Activated CD8-positive, alpha-beta memory T cell treated with anti-CD3 and anti-CD28 coated beads, Interleukin-2, amount 10 ng/mL, durations not matched to agents 7 days and 5 days (primary cell): ENCODE measurements at places on chromosomes 7 and 10. TPM values are rescaled to one million over a fixed set of nuclear protein-coding genes. Genes with fewer than 3 reads are reported as not detected.
A peak's percentile ranks its signal among the peaks of the same experiment; 100 is the strongest.

DNA sequence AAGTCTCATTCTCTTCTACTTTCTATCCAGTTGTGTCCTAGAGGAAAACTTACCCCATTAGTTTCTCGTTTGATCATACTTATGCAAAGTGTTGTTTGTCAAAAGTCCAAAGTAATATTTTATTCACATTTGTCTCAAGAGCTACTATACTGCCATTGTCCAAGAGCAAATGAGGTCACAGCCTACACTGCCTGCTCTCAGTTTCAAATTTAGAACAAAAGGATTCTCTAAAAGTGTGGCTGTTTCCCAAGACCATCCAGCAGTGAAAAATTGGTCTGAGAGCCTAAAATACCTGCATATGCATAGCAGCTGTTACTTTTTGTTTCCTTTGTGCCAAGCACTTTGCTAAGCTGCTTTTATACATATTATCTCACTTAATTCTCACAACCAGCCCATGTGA lies 439.5 kb upstream of the NFE2L3 start:
- H3K4me3 ChIP-seq: no peak overlapping the region
- no peaks in the 10 kb centered on the region for H3K4me1 ChIP-seq
- no peak for DNase-seq
- no peaks in the 10 kb centered on the region for H3K36me3 ChIP-seq

Gene NKX1-2
- total RNA-seq: not detected

GRCh38 chr7:79282070-79282694 lies 171.3 kb downstream of the MAGI2 start:
- H3K36me3 ChIP-seq: no peaks in the 10 kb centered on the region
- H3K27me3 ChIP-seq: no peaks in the 10 kb centered on the region
- H3K4me1 ChIP-seq: no peaks in the 10 kb centered on the region
- H3K27ac ChIP-seq: no peak overlapping the region
- no peak for DNase-seq
- H3K4me3 ChIP-seq: no peak overlapping the region

DNA sequence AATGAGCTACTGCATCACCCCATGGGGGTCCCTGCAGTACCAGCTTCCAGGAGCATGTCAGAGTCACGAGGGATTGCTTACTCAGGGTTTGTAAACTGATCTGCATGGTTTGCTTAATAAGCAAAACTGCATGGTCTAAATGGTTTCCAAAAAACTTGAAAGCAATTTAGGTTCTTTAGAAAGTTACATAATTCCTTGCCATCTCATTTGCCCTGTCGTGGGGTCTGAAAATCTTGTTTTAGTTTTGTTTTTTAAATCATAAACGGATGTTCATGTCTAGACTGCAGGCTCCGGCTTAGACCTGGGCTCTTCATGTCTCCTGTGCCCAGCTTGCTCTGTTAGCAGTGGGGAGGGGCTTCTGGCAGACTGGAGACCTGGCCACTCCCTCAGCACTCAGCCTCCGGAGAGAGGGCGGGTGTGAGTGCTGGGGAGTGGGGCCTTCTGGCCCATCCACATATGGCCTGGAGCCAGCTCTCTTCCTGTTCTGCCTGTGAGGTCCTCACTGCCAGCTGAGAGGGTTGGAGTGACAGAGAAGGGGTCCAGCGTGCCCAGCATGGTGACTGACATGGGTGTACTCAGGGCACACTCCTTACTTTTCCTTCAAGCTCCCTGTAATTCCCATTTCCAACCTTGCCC lies 17.5 kb downstream of the PRF1 start:
- H3K4me3 ChIP-seq: no peak overlapping the region
- peaks cover 11% of the 10 kb centered on the region for H3K27me3 ChIP-seq
- H3K27ac ChIP-seq: peak overlapping the region; percentile 7

DNA sequence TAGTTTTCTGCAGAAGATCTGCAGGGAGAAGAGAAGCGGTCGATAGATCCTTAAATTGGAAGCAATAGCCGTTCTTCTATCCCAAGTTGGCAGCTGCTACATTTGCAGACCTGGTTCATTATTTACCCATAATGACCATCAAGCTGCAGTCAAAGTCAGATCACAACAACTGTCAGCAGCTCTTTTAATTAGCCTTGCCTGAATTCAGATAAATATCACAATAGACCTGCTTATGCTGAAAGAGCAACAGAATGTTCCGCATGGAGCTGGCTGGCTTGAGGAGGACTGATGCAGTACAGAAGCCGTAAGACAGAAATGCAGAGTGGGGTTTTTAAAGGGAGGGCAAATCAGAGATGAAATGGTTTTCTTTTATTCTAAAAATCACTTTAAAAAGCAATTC lies 109.4 kb downstream of the HIBADH start:
- H3K27ac ChIP-seq: no peak overlapping the region
- no peak overlapping the region for H3K4me3 ChIP-seq
- no peaks in the 10 kb centered on the region for H3K4me1 ChIP-seq

DNA sequence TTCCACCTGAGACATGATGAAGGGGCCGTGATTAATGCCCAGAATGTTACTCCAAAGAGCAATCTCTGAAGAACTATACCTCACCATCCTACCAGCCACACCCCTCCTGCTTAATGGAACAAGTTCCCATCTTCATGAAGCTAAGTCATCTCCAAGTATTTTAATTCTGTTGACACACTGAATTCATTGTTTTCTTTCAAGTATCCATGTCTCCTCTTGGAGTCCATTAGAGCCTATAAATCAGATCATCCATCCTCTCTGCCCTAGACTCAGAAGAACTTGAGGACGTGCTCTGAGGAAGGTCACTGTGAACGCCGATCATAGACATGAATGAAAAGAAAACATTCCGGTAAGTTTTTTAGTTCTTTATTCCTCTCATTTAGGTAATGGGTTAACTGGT lies 126.8 kb downstream of the RSU1 start:
- H3K27me3 ChIP-seq: no peaks in the 10 kb centered on the region
- H3K4me3 ChIP-seq: no peak overlapping the region
- peaks cover 6% of the 10 kb centered on the region for H3K36me3 ChIP-seq

GRCh38 chr7:44063894-44064651 lies 1.3 kb downstream of the PGAM2 start:
- H3K36me3 ChIP-seq: peaks cover 13% of the 10 kb centered on the region
- H3K4me3 ChIP-seq: no peak overlapping the region
- no peak for DNase-seq
- H3K27me3 ChIP-seq: no peaks in the 10 kb centered on the region
- peaks cover 10% of the 10 kb centered on the region for H3K4me1 ChIP-seq

Gene IRF5
- total RNA-seq: 17.7 TPM

Gene C10orf67
- total RNA-seq: not detected

Gene STAMBPL1
- total RNA-seq: 53.0 TPM

Gene IFRD1
- 46.4 TPM for total RNA-seq

- peaks cover 13% of the 10 kb centered on the region for H3K27me3 ChIP-seq
- no peak overlapping the region for H3K4me3 ChIP-seq
- DNase-seq: no peak
- H3K4me1 ChIP-seq: peaks cover 2% of the 10 kb centered on the region
Observed at GRCh38 chr7:118304100-118304499, 79.6 kb downstream of the ANKRD7 start.

- H3K27me3 ChIP-seq: peaks cover 8% of the 10 kb centered on the region
- H3K4me3 ChIP-seq: no peak overlapping the region
- no peaks in the 10 kb centered on the region for H3K36me3 ChIP-seq
- H3K4me1 ChIP-seq: no peaks in the 10 kb centered on the region
- DNase-seq: no peak
Observed at GRCh38 chr10:129179972-129180678, 286.9 kb upstream of the MGMT start.

DNA sequence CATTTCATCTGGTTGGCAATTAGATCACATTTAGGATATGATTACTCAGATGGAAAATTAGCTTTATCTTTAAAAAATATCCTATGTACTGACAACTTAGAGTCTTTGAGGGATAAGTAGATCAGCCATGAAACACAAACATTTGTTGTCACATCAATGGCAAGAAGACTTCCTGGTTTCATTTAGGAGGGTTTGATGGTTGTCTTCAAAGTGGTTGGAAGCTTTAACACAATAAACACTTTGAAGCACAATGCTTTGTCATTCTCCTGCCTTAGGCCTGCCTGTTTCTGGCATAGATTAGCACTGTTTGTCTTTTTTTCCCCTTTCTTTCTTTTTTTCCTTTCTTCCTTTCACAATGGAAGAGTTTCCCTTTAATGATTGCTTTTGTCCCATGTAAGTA lies 20.5 kb downstream of the INHBA start:
- no peaks in the 10 kb centered on the region for H3K27me3 ChIP-seq
- no peaks in the 10 kb centered on the region for H3K36me3 ChIP-seq
- H3K27ac ChIP-seq: no peak overlapping the region
- no peaks in the 10 kb centered on the region for H3K4me1 ChIP-seq
- no peak overlapping the region for H3K4me3 ChIP-seq

Gene PRLHR
- total RNA-seq: not detected

DNA sequence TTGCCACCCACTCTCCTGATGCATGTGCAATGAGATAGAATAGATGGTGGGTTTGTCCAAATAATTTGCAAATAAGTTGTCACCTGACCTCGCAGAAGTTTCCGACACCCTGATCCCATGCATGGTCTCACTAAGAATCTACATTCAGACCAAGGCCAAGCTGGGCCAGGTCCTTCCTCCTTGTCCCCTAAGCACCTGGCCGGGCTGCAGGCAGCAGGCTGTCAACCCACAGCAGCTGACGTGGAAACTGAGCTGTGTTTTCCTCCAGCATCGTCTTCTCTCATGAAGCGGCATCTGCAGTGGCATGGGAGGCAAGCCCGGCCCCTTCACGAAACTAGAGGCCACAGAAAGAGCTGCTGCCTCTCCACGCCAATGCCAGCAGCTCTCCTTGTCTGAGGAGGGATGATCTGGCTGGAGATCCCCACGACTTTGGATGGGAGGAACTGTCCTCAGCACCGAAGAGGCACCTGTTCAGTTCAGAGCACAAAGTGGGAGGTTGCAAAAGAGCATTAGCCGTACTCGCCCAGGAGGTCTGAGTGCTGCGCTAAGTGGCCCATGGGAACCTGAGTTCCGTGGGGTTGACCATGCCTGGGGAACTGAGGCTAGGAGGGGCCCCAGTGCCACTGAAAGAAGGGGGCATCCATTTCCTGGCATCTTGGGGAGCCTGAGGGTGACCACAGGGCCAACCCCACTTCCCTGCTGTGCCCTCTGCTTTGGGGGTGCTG lies 110.5 kb upstream of the INSIG1 start:
- H3K4me1 ChIP-seq: peaks cover 25% of the 10 kb centered on the region
- H3K36me3 ChIP-seq: peaks cover 14% of the 10 kb centered on the region
- no peak overlapping the region for H3K27ac ChIP-seq
- no peak overlapping the region for H3K4me3 ChIP-seq

GRCh38 chr7:44750921-44751571 lies 2.4 kb downstream of the ZMIZ2 start:
- peaks cover 2% of the 10 kb centered on the region for H3K36me3 ChIP-seq
- peak overlapping the region; percentile 71 for H3K27ac ChIP-seq
- H3K4me3 ChIP-seq: peak overlapping the region; percentile 19

DNA sequence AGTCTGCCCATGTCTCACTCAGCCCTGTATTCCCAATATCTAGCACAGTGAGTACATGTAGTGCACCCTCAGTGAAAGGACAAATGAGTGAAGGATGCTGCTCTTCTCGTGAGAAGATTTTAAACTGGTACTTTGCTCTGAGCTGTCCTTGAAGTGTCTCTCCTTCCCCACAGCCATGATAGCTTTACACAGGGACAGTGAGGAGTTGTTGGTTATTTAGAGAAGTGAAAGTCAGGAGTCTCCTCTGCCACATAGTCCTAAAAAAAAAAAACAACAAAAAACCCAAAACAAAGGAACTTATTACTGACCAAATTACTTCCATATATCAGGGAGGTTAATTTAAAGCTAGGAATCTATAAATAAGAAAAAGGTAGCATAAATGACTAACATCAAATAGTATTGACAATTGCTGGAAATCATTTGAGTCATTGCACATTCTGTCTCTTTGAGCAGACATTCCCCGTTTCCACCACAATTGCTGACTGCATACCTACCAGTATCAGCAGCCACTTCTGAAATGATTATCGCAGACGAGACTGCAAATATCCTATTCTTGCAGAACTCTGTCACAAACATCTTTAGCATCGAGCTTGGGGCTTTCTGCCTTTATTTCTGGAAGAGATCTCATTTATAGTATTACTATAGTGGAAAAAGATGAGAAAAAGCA lies 202.1 kb downstream of the PTEN start:
- peak overlapping the region; percentile 56 for H3K27ac ChIP-seq
- H3K4me3 ChIP-seq: no peak overlapping the region
- DNase-seq: peak; percentile 46
- H3K27me3 ChIP-seq: peaks cover 3% of the 10 kb centered on the region

- H3K27me3 ChIP-seq: no peaks in the 10 kb centered on the region
- no peak for DNase-seq
- H3K4me1 ChIP-seq: no peaks in the 10 kb centered on the region
- no peak overlapping the region for H3K27ac ChIP-seq
- no peak overlapping the region for H3K4me3 ChIP-seq
Observed at GRCh38 chr7:84337429-84337828, 142.8 kb upstream of the SEMA3A start.

- H3K27ac ChIP-seq: no peak overlapping the region
- H3K36me3 ChIP-seq: no peaks in the 10 kb centered on the region
- H3K4me3 ChIP-seq: no peak overlapping the region
- H3K27me3 ChIP-seq: no peaks in the 10 kb centered on the region
- no peak for DNase-seq
Observed at GRCh38 chr7:78690174-78690573, 763.3 kb downstream of the MAGI2 start.

DNA sequence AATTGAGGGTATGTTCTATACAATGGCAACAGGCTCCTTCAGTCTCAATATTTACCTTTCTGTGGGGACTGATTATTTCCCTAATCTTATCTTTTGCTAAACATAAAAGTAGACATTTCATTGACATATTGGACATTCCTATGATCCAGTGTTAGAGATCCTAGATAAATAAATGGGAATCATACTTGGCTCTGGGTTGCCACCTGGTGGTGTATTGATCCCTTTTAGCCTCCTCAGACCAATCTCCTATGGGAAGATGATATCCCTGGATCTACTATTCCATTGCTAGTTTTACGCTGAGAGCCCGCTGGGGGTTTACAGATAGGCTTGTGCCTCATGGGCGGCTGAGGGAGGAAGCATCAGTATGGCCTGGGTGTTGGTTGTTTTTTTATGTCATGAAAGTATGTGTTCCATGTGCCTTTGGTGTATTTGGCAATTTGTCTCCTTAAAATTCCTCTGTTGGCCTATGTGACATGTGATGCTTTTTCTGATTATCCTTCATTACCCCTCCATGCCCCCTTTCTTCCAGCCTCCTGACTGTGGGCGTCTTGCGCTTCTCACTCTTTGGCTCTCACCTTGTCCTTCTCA lies 18.8 kb downstream of the CELF2 start:
- H3K27me3 ChIP-seq: peaks cover 46% of the 10 kb centered on the region
- no peak overlapping the region for H3K27ac ChIP-seq
- H3K4me3 ChIP-seq: no peak overlapping the region
- DNase-seq: no peak

- DNase-seq: no peak
- peaks cover 65% of the 10 kb centered on the region for H3K36me3 ChIP-seq
- H3K4me1 ChIP-seq: peaks cover 25% of the 10 kb centered on the region
- no peak overlapping the region for H3K4me3 ChIP-seq
- no peaks in the 10 kb centered on the region for H3K27me3 ChIP-seq
Observed at GRCh38 chr10:1115607-1115955, 59.4 kb downstream of the WDR37 start.

- DNase-seq: no peak
- peak overlapping the region; percentile 82 for H3K27ac ChIP-seq
- no peak overlapping the region for H3K4me3 ChIP-seq
- no peaks in the 10 kb centered on the region for H3K36me3 ChIP-seq
- no peaks in the 10 kb centered on the region for H3K27me3 ChIP-seq
Observed at GRCh38 chr10:77835669-77836086, 90.9 kb downstream of the DLG5 start.

GRCh38 chr7:116236020-116236630 lies 25.8 kb downstream of the TES start:
- H3K4me3 ChIP-seq: no peak overlapping the region
- peaks cover 18% of the 10 kb centered on the region for H3K36me3 ChIP-seq
- H3K27me3 ChIP-seq: no peaks in the 10 kb centered on the region
- DNase-seq: peak; percentile 65
- peaks cover 42% of the 10 kb centered on the region for H3K4me1 ChIP-seq

Gene C7orf33
- total RNA-seq: not detected
